ENCODE measurements at places on chromosomes 6 and 20.

- DNase-seq, result no peak
These were observed 445.8 kb downstream of the HTR1B start for GRCh38 chr6:77017537-77017936.

DNA sequence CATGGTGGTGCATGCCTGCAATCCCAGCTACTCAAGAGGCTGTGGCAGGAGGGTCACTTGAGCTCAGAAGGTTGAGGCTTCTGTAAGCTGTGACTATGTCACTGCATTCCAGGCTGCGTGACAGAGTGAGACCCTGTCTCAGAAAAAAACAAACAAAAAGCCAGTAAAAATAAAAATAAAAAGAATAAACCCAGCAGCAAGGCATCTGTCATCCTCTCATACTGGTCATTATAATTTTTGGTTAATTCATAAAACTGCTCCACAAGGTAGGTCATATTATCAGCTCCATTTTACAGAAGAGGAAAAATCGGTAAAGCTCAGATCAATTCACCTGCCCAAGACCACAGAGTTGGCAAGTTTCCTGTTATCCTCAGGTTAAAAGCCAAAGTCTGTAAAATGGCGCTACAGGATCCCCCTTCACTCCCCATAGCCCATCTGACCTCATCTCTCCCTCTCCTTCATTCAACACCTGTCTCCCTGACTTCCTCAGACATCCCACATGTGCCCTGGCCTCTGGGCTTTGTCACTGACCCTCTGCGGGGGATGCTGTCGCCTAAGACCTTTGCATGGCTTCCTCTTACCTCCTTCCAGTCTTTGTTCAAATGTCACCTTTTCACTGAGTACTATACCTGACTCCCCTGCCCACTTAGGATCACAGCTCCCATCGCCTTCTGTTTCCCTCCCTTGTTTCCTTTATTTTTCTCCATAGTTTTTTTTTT lies 213.2 kb upstream of the ZNF217 start:
- no peak for DNase-seq

DNA sequence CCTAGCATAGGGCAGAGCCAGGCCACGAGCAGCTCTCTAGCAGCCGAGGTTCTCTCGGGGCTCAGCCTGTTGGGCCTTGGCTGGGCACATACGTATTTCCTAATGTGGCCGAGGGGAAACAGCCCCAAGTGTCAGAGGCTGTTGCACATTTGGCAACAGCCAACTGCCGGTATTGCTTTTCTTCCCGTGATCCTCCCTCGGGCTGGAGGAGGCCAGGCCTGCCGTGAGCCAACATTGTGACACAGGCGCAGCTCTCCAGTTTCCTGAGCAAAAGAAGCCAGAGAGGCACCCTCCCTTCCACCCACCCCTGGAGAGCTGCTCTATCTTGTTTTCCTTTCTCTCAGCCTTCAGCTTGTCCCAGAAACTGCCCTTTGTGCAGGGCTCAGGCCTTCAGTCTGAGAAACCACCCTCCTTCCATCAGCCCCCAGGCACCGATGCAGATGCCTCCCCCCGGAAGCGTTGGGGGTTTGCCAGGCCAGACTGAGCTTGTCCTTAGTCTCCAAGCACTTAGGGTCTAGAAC lies 5.1 kb upstream of the BPI start:
- no peak for DNase-seq

DNA sequence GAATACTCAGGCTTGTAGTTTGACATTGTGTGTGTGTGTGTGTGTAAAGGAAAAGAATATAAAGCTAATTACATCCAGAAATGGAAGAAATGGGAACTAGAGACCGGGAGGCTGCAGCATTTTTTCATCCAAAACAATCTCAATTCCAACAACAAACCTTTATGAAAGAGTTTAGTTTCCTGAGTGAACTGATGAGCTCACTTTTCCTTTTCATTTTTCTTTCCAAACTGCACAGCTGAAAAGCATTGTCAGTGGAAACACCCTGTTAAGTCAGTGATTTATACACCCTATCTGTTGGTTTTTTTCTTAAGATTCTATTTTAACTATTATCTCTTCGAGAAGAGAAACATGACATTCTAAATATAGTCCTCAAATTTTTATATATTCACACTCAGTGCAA lies 130.9 kb downstream of the RFPL4B start:
- DNase-seq, result no peak

DNA sequence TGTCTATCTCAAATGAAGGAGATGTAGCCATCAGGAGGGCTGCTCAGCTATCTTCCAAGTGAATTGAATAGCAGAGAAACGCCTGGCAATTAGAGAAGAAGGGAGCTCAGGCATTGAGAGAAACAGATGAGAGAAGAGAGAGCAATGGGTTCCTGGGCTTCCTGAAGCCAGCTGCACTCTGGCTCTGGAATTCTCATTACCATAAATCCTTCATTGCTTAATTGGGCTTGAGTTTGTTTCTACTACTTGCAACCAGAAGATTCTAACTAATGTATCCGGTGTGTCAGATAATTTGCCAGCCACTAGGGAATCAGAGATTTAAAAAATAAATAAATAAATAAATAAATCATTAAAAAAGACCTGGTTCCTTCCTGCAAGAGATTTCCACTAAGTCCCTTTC lies 25.0 kb upstream of the CDKAL1 start:
- no peak for DNase-seq

DNA sequence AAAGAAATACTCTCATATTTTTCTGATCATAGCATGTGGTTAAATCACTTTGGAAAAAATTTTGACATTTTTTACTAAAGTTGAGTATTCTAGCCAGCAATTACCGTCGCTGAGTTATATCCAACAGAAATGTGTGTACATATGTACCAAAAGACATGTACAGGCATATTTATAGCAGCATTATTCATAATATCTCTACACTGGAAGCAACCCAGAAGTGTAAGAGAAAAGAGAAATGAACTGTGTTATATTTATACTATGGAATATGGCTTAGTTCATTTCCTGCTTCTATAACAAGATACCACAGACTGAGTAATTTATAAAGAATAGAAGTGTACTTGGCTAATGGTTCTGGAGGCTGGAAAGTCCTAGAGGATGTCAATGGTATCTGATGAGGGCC lies 474.0 kb upstream of the GJE1 start:
- no peak for DNase-seq

- DNase-seq, result no peak
These were observed 97.2 kb upstream of the RIN2 start for GRCh38 chr20:19660808-19661378.

DNA sequence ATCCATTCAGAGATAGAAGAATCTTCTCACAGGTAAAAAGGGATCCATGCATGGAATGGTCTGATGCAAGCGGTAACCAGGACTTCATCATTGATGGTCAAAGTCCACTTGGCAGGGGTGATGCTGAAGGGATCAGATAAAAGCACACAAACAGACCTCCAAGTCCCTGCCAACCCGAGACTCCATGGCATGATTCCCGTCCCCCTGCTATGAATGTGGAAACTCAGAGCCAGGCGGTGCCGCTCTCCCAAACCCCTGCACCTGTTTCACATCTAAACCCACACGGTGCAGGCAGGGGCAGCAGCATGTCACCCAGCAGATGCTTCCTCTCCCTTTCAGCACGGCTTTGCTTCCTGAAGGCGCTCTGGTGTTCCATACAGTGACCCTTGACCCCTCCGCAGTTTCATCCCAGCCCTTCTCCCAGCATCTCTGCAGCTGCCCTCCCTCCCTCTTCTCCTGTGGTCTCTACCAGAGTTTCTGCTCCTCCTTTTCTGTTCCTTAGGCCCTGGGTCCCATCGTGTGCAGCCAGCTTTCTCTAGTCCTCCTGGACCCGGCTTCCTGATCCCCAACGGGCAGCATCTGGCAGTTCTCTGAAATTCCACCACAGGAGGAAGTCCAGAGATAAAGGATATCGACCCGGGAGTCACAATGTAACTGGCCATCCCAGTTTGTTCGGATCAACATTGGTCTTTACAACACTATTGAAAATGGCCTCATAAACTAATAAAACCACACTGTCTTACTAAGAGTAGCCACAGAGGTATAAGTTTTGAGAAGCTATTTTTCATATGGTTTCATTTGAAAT lies 235.0 kb downstream of the TTLL2 start:
- DNase-seq, result no peak

GRCh38 chr6:48624631-48625030 lies 513.6 kb upstream of the PTCHD4 start:
- DNase-seq, result no peak

DNA sequence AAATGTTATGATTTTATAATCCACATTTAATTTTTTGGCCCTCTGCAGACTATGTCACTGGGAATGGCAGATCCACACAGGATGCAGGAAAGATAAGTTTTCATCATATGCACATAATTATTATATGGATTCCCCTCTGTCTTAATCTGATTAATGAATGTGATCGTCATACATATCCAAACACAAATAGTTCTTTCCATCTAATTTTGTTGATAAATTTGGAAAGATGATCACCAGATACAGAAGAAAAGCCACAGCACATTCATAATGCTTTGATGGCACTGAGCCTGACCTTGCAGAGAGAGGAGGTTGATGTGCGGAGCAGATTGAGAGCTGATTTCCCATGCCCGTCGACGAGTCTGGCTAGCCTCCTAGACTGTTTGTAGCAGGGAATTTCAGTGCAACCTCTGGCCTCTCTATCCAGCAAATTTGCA lies 471.5 kb downstream of the EPM2A start:
- no peak for DNase-seq

DNA sequence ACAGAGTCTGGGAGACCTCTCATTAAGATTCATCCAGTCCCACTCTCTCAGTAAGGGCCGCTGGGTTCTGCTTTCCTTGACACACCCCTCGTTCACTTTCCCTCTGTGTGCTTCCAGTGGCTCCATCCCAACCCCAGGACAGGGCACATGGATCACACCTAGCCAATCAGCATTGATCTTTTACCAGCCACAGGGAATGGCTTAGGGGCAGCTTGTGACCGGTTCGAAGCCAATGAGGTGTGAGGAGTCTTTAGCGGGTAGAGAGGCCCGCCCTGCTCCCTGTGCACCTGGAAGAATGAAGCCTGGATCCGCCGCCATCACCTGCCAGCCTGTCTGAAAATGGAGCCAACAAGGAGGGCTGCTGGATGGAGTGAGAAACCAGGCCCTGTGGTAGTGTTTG lies 35.2 kb upstream of the OVOL2 start:
- no peak for DNase-seq

DNA sequence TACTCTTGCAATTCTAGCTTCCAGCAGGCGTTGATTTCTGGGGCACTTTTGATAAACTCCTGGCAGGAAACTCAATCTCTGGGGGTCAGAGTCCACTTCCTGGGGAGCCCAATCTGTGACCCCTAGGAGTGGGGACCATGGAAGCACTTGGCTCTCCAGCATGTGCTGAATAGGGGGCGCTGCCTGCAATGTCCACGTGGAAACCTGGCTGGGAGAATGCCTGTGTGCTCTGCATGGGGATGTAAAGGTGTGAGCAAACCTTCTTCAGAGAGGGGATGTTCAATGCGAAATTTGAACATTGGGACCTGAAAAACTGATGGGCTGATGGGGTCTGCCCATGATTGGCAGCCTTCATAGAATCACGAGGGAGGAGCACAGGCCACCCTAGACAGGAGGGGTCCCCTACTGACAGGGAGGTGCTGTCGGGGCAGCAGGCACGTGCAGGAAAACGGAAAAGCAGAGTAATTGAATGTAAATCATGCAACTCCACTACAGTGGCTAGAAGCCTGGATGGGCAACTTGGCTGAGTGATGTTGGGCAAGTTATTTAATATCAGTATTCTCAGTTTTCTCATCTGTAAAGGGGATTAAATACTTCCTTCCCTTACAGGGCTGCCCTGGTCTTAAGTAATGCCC lies 47.8 kb downstream of the CEP43 start:
- DNase-seq, result no peak

GRCh38 chr6:20205722-20206161 lies 6.5 kb downstream of the MBOAT1 start:
- no peak for DNase-seq

GRCh38 chr20:39067526-39068216 lies 105.5 kb downstream of the DHX35 start:
- DNase-seq, result no peak

- no peak for DNase-seq
These were observed 43.4 kb downstream of the CNKSR3 start for GRCh38 chr6:154466971-154467679.

- DNase-seq, result no peak
These were observed 222.1 kb upstream of the RREB1 start for GRCh38 chr6:6885521-6886170.

- no peak for DNase-seq
These were observed 181.0 kb downstream of the MTFR2 start for GRCh38 chr6:136069119-136069518.

DNA sequence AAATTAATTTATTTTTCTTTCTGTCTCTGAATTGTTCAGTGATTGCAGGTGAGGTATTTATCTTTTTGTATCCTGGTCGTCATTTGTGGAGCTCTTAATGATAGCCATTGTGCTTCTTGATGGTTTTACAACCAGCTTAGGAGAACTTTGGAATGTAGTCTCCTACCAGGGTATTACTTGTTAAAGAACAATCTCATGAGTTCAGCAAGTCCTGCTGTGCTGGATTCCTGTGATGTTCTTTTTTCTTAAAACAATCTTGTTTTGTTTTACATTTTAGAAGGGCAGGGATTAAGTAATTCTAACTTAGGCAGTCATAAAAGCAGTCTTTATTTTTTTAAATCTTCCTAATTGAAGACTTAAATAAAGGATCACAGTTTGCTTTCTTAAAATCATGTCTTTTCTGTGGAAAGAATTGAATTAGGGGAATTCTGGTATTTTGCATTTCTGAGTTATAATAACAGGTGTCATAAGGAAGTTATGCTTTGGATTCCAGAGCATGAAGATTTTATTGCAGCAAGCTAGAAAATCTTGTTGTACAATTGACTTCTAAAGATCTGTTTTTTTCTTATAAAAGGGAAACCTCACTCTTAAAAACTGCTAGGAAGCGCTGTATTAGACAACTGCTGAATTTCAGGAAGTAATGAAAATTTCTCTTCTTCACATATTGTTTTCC lies 23.7 kb downstream of the RIOK1 start:
- no peak for DNase-seq

DNA sequence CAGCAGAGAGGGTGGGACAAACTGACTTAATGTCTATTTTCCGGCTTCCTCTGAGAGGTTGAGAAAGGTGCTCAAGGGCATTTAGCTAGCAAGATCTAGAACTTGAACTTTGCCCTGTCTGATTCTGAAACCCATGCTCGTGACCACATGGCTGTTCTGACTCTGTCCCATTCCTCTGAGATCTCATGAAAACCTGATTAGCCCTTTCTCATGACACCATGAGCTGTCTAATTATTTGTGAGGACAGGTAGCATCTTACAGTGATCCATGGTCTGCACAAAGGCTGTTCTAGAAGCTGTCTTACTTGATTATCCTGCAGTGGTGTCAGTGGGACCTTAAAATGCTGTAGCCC lies 89.6 kb upstream of the TOX2 start:
- DNase-seq, result no peak

DNA sequence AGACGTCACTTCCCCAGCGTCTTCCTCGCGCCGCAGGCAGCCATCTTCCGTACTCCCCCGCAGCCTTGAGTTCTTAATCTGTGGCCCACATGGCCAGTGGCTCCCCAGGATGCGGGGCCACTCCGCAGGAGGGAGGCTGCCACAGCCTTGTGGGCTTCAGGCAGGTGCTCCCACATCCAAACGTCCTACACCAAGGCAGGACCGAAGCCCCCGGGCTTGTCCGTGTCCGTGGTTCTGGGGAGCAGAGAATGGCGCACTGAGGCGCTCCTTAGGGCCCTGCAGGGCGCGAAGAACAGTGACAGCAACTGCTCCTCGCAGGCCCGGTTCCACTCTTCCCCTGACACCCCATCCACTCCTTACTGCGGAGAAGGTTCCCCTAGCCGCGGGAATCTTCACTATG lies 755.8 kb downstream of the PRIM2 start:
- no peak for DNase-seq
